NCI-H1092 (cell line): ENCODE measurements at places on chromosomes 7 and 10.

DNA sequence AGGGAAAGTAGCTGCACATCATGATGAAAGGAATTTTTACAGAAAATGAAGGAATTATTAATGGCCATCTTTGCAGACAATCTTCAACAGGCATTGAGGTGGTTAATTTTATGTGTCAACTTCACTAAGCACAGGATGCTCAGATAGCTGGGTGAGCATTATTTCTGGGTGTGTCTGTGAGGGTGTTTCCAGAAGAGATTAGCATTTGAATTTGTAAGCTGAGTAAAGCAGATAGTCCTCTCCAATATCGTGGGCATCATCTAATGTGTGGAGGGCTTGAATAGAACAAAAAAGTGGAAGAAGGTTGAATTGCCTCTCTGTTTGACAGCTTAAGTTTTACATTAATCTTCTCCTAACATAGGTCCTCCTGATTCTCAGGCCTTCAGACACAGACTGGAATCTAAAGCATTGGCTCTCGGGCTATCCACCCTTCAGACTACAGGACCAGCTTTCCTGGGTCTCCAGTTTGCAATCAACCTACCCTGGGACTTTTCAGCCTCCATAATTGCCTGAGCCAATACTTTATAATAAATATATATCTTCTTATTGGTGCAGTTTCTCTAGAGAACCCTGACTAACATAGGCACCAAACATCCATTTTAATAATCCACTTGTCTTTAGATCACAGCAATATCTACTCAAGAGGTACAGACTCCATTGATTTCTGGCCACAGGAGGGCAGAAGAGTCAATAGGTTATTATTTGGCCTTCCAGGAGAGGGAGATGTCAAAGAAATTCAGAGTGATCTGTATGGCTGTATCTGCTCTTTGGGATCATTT is 10.5 kb upstream of the CRPPA start:
- DNase-seq: peak; percentile 13

- no peak for DNase-seq
Measured at GRCh38 chr7:45190406-45191165, 33.0 kb downstream of the RAMP3 start.

DNA sequence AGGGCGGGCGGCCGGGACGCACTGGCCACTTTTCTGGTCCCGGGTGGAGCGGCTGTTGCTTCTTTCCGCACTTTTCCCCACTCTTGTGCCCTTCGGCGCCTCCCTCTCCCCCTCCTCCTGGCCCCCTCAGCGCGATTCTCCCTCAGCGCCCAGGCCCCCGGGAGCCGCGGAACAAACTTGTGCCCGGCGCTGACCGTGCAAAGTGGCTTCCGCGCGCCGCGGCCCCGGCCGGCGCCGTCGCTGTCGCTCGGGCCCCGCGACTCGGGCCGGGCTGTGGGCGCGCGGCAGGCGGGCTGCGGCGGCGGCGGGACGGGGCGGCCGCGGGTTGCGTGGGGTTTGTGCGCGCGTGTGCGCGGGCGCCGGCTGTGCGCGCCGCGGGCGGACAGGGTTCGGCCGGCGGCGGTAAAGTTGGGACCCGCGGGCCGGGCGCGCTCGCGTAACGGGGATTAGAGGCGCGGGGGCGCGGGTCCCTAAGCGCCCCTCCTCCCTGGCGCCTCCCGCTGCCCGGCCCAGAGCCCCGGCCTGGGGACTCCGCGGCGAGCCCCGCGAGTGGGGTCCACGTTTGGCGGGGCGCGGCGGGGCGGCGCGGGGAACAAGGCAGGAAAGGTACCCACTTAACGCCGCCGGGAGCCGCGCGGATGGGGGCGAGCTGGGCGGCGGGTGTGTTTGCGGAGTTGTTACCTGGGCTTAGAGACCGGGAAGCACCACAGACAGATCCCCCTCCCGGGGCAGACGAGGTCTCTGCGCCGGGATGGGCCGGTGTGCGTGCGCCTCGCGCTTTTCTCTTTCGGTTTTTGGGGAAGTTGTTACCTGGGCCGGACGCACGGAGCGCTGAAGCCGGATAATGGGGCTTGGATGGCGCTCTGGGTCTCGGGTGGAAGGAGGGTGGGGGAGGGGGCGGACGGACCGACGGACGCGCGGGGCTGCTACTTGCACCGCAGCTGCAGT is 860 bp downstream of the ZEB1 start:
- DNase-seq: no peak

DNA sequence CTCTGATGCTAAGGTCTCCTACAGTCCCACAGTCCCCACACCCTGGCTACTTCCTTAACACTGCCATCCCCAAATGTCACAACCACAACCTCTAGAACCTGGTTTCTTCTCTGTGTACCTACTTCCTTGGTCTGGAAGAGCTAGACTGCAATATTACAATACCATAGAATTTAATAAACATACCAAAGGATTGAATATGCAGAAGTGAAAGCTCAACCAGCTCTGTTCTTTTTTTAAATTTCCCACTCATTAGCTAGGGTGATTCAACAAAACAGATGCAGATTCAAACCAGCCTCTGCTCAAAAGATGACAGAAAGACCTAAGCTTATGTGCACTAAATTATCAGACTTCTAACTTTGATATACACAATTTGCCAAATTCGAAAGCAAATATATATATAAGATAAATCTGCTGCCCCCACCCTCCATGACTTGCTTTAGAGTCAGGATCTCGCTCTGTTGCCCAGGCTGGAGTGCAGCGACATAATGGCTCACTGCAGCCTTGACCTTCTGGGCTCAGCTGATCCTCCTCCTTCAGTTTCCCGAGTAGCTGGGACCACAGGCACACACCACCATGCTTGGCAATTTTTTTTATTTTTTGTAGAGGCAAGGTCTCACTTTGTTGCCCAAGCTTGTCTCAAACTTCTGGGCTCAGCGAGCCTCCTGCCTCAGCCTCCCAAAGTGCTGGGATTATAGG is 212.6 kb downstream of the CHCHD3 start:
- no peak for DNase-seq

GRCh38 chr10:120495226-120496009 is 38.4 kb downstream of the PLPP4 start:
- no peak for DNase-seq

GRCh38 chr10:48801001-48801421 is 116.3 kb downstream of the WDFY4 start:
- DNase-seq: no peak
